ENCODE measurements at places on chromosomes 6 and 20.

GRCh38 chr6:99871641-99872040 lies 122.4 kb downstream of the MCHR2 start:
- DNase-seq, result no peak

DNA sequence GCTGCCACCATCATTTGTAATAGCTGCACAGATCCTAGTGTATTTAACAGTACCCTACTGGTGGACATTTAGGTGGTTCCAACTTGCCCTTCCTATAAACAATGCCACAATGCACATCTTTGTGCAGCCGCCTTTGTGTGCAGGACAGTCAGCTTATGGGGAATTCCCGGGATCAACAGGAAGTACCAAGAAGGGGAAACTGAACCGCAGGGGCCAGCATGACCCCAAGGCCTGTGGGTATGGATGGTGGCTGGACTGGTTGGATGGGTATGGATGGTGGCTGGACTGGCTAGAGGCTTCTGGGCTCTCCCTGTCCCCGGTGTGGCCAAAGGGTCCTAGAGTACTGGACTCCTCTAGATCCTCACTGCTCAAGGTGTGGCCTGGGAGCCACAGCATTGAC lies 46.7 kb downstream of the CEBPB start:
- peak; percentile 75 for DNase-seq

DNA sequence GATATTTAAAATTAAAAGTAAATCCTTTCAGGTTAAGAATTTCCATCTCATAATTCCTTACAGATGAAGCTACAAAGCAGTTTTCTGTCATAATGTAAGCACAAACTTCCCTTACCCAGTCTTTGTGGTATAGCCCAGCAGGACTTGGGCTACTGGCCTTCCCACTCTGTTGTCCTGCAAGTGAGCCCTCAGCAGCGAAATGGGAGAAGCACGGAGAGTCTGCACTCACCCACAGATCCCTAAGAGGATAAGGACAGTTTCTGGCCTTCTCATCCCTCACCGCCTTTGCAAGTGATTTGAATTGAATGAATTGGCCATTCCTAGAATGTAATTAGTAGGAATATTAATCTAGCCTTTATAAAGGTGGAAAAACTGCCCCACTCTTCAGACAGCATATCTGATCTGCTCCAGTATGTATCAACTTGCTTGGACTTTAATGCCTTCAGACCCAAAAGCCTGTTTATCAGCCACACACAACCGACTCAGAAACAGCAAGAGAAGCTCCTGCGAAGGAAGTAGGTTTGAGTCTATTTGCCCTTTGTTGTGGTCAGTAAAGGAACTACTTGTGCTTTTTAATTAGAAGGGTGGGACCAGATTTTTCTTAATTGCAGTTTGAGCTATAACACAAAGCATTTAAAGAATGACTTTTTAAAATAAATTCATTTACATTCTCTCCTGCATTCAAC lies 29.9 kb upstream of the PRDM1 start:
- no peak for DNase-seq

DNA sequence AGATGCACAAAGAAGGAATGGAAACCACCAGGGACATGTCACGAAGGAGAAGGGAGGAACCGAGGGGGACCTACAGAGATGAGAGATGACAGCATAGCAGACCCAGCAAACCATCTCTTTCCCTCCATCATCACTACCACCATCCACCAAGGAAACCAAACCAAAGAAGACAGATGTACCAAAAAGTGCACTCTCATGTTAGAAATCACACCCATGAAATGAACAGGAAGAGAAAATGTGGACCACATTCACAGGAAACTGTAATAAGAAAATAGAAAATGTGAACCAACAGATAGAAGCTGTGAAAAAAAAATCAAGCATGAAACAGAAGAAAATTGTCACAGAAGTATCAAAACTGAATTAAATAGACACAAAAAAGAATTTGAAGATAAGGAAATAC lies 672.7 kb downstream of the QKI start:
- DNase-seq, result no peak

GRCh38 chr6:145809785-145810184 lies 4.8 kb downstream of the FBXO30 start:
- no peak for DNase-seq

DNA sequence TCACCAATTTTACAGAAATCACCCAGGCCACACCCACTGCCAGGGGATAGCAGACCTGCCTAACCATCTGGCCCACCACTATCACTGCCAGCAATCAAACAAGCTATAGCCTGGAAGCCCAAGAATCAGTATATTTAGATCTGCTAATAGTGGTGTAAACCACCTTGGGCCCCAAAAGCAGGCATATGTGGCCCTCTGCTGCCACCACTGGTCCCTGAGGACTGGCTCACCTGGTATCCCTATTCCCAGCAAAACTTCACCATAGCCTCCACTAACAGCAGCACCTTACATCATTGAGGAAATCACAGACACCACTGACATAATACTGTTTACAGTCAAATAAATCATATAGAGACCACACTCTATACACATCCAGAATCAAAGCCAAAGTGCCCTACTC lies 880.4 kb upstream of the MAN1A1 start:
- DNase-seq, result peak; percentile 15

DNA sequence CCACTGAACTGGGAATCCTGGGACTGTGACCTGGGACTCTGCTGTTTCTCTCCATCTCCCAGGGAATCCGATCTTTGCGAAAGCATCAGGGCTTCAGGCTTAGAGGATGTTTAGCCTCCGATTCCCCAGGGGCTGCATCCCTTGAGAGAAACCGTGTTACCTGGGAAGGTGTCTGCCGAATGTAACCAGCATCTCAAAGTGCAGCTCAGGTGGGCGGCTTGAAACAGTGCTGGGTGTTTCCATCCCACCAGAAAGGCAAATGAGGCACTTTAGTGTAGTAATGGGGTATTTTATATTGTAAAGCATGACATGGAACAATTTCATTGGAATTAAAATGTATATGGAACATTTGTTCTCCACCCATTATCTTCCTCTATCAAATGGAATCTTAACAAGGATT lies 15.2 kb downstream of the CDH4 start:
- no peak for DNase-seq

DNA sequence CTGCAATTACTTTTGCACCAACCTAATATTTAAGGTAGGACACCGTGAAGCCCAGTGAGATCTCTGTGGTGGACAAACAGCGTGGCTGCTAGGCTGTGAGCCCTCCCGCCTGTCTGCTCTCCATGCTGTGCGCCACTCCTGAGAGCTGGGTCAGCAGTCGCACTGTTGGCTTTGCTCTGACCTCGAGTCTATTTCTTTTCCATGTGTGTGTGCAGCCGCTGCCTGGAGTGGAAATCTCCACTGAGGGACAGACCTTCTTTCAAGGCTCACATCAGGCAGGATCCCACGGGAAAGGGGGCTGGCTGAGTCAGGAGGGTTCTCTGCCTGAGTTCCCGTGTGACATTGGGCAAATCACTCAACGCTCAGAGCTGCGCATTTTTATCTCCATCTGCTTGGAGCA lies 27.1 kb downstream of the RIPOR3 start:
- no peak for DNase-seq

GRCh38 chr6:49980898-49981297 lies 11.5 kb upstream of the DEFB113 start:
- no peak for DNase-seq

GRCh38 chr6:43972913-43973300 lies 154.3 kb downstream of the MRPL14 start:
- no peak for DNase-seq

GRCh38 chr6:127446356-127446755 lies 12.8 kb downstream of the KIAA0408 start:
- no peak for DNase-seq

GRCh38 chr6:11181478-11182136 lies 50.9 kb downstream of the NEDD9 start:
- no peak for DNase-seq
